Glomerular endothelial cell (primary cell): ENCODE measurements at places on chromosomes 12 and 14.

DNA sequence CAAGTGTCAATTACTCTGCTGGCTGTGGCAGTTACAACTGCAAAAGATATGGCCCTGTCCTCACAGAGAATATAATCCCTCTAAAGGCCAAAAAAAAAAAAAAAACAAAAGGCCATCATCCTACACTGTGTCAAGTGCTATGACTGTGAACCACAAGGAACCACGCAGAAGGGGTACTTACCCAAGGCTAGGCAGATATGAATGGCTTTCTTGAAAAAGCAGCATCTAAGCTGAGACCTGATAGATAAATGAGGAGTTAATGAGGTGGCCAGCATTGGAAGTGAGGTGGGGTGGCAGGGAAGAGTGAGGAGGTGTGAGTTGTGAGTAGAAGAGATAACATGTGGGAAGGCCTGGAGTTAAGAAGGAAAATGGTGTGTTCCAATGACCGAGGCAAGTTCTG, 16.4 kb upstream of the IL22 start:
- DNase-seq: no peak

DNA sequence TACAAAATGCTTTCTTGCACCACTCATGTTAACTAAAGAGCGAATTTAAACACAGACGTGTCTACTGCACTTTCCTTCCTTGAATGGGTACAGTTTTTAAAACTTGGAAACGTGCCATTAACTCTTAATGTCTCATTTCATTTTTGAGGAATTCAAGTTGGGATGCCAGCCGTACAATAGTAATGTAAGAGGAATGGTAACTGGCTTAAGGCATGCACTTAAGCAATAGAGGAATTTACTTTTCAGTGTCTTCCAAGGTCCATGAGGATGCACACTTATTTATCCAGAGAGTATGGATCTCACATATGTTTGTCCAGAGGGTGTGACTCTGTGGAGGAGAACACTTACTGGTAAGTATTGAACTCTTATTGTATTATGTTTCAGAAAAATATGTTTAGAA, 52.9 kb downstream of the PPP4R4 start:
- DNase-seq: no peak

GRCh38 chr14:99072433-99072832, 199.6 kb downstream of the BCL11B start:
- DNase-seq: no peak

GRCh38 chr12:29148596-29148910, 525 bp upstream of the FAR2 start:
- no peak for DNase-seq

DNA sequence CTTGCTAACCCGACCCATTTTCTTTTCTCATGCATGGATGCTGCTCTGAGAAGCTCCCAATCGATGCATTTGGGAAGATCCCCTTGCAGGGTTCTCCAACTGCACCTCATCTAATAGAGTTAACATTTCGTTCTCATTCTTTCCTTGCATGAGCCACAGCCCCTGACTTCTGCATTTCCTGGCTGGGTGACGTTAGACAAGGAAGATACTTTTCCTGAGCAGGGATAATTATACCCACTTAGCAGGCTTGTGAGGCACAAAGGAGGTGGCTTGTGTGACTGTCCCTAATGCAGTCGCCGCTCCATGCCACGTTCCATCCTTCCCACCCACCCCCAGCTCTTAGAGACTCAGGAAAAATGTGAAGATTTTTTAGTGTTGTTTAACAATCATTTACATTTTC, 195.1 kb downstream of the CHST11 start:
- DNase-seq: no peak

GRCh38 chr12:57110104-57111030, 795 bp downstream of the STAT6 start:
- DNase-seq: no peak

- no peak for DNase-seq
Measured at GRCh38 chr12:34597548-34598351, 575.5 kb downstream of the ALG10 start.

GRCh38 chr12:32171211-32171610, 64.6 kb downstream of the BICD1 start:
- no peak for DNase-seq

DNA sequence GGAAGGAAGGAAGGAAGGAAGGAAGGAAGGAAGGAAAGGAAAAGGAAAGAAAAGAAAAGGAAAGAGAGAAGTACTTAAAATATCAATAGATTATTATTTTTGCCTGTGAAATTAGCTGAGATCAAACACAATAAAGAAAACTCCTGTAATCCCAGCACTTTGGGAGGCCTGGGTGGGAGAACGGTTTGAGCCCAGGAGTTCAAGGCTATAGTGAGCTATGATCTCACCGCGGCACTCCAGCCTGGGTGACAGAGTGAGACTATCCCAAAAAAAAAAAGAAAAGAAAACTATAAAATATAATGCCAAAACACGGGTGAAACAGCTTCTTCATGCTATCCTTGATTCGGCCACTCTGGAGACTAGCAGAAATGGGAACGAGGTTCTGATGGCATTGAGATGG, 26.2 kb upstream of the CKAP4 start:
- DNase-seq: no peak

GRCh38 chr12:12023456-12023855, 47.3 kb upstream of the BCL2L14 start:
- no peak for DNase-seq

DNA sequence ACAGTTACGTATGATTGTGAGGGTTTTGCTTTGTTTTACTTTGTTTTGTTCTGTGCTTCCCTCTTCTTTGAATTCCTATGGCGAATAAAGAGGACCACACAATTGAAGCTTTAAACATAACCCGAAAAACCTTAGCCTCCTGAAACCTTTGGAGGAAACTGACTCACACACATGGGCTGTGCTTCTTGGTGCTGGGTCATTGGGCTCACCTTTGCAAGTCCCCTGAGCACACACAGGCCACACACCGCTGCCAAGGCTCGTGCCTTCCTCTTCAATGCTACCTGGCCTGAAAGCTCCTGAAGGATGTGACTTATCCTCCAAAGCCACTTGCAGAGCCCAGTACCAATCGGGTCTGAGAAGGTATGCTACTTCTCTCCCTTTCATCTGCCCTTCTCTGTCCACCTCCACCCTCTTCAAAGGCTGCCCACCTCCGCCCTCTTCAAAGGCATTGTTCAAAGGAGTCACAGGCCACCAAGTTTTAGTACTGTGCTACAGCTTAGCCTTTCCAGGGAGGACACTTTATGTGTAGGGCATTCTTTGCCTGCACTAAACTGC, 114.6 kb downstream of the FOXN3 start:
- DNase-seq: no peak

GRCh38 chr14:77646907-77647306, 30.5 kb upstream of the SPTLC2 start:
- DNase-seq: no peak

DNA sequence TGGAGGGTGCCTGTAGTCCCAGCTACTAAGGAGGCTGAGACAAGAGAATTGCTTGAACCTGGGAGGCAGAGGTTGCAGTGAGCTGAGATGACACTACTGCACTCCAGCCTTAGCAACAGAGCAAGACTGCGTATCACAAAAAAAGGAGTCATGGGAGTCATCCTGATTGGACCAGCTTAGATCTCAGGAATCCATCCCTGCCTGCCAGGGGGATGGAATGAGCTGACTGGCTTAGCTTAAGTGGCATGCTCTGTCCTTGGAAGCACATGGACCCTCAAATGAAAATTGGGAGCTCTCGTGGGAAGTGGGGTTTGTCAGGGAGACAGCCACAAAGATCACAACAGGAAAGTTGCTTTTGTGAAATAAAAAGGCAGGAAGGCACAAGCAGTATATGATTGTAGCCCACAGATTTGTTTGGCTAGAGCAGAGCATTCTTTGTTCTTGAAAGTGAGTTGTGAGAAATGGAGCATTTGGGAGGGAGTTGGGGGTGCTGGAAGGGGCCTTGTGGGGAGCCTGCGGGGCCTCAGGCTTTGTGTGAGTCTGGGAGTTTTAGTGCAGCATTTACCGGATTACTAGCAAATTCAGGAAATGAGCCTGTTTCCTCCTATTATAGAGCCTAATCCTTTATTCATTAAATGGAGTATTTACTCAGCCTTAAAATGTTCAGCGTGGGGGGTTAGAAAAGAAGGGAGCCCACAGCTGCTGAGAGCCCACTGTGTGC, 30.7 kb downstream of the DGLUCY start:
- peak; percentile 78 for DNase-seq

- DNase-seq: no peak
Measured at GRCh38 chr14:30450631-30451545, 108.1 kb upstream of the G2E3 start.

- no peak for DNase-seq
Measured at GRCh38 chr14:102795060-102795925, 18.0 kb downstream of the TRAF3 start.

- no peak for DNase-seq
Measured at GRCh38 chr12:1523558-1524050, 70.8 kb downstream of the FBXL14 start.

GRCh38 chr12:6890789-6891645, 13.6 kb upstream of the LRRC23 start:
- no peak for DNase-seq

- no peak for DNase-seq
Measured at GRCh38 chr12:120687578-120688289, 785 bp downstream of the MLEC start.

DNA sequence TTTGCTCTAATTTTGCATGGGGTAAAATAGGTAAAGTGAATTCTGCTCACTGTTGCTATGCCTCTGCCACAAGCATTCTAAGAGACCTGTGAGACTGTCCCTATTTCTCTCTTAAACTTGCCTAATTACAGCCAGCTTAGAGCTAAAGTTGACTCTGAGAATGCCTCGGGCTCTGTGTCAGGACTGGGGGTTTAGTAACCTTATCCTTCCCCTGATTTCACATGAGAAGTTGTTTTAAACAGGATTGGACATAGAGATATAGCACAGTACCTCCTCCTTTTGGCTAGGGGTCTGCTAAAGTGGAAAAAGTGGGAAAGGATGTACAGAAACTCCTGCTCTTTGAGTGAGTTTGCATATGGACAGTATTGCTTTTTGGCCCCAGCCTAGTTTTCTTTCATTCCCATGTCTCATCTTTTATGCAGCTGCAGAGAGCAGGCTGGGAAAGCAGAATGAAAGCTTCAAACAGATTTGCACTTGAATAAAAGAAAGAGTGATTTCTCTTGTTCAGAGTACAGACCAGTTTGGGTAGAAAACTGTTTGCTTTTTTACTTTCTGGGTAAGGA, 122.0 kb downstream of the RAD51B start:
- DNase-seq: no peak

DNA sequence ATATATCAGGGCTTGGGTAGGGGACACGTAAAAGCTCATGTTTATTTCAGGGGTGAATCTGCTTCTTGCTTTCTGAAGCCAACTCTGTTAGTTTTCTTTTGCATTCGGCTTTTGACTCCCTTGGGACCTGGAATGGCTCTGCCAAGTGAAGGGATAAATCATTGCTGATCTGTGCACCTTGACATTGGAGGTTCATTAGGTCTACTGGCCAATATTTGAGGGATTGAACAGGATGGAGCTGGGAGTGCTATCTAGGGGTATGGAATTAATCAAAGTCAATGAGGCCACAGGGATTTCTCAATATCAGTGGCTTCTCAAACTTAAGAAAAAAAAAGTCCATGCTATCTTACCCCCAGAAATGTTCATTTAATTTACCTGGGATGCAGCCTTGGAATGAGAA, 203.5 kb upstream of the RMST start:
- no peak for DNase-seq

- no peak for DNase-seq
Measured at GRCh38 chr14:88233915-88234314, 89.2 kb downstream of the KCNK10 start.

GRCh38 chr14:75042035-75042434, 9.2 kb downstream of the MLH3 start:
- no peak for DNase-seq

DNA sequence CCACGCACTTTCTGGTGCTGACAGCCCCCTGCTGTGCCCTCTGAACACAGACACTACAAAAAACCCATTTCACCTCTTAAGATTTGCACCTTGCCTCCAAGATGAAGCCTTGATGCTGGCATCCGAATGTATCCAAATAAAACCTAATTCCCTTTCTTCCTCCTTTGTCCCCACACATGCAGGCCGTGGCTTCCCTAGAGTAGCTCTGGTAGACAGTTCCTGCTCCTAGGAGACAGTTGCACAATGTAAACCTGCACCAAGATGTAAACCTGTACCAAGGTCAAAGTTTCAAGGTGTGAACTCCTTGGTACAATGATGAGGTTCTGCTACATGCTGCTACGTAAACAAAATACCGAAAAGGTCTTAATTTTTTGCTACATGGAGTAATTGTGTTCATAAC, 625 bp upstream of the ABHD12B start:
- DNase-seq: no peak

- DNase-seq: no peak
Measured at GRCh38 chr14:61472801-61473376, 151.5 kb downstream of the PRKCH start.

- DNase-seq: no peak
Measured at GRCh38 chr14:21191809-21192446, 36.1 kb upstream of the OR5AU1 start.

- DNase-seq: no peak
Measured at GRCh38 chr12:116338064-116338846, 60.8 kb upstream of the MED13L start.

DNA sequence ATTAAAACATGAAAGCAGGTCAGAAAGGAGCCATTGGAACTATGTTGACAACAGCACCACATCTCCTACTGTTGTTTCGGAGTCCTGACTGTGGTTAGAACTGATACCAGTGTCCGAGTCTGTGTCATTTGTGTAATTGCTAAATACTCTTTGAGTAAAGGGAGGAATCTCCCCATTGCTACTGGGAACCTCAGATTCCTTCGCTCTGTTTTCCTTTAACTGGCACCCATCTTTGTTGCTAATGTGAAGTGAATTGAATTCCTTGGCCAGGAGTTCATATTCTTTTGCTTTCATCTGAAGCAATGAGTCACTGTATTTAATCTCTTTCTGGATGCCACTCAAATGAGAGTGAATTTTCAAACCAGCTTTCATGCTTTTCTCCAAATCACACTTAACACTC, 31.5 kb downstream of the RASSF9 start:
- DNase-seq: no peak

GRCh38 chr12:122610911-122611310, 83.9 kb downstream of the KNTC1 start:
- DNase-seq: no peak

DNA sequence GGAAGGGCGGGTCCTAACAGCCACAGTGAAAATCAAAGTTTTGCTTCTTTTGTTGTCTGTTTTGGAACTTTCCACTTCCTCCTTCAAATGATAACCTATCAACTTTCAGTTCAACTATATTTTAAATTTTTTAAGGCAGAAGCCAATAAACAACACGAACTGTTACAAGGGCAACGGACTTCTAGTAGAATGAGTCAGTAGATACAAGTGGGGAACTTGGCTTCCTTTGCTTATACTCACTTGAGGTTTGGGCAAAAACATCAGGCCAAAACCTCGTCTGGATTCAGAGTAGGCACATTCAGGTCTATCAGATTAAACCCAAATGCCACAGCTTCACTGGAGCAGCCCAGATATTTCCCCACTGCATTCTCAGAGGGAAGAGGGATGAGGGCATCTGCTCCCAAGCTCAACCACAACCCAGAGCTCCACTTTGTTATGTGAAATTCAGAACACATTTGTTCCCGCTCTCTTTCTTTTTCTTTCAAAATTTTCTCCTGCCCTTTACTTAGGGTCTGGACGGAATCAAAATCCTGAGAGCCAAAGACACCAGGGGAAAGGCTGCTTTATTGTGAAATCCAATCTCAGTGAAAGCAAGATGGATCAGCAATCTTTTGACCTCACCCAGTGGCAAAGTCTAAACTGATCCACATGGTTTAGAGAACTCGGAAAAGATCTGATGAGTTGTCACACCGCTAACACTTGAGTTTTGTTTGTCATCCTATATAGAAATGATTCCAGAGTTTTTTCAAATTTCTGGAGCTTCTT, 152.5 kb upstream of the BTG1 start:
- DNase-seq: no peak
